NCI-H1930 (cell line): ENCODE measurements at places on chromosomes 12 and 14.

GRCh38 chr14:32597771-32598170 lies 268.7 kb downstream of the AKAP6 start:
- no peak for DNase-seq

GRCh38 chr12:79686171-79686570 lies 4.6 kb downstream of the PAWR start:
- DNase-seq, result no peak

DNA sequence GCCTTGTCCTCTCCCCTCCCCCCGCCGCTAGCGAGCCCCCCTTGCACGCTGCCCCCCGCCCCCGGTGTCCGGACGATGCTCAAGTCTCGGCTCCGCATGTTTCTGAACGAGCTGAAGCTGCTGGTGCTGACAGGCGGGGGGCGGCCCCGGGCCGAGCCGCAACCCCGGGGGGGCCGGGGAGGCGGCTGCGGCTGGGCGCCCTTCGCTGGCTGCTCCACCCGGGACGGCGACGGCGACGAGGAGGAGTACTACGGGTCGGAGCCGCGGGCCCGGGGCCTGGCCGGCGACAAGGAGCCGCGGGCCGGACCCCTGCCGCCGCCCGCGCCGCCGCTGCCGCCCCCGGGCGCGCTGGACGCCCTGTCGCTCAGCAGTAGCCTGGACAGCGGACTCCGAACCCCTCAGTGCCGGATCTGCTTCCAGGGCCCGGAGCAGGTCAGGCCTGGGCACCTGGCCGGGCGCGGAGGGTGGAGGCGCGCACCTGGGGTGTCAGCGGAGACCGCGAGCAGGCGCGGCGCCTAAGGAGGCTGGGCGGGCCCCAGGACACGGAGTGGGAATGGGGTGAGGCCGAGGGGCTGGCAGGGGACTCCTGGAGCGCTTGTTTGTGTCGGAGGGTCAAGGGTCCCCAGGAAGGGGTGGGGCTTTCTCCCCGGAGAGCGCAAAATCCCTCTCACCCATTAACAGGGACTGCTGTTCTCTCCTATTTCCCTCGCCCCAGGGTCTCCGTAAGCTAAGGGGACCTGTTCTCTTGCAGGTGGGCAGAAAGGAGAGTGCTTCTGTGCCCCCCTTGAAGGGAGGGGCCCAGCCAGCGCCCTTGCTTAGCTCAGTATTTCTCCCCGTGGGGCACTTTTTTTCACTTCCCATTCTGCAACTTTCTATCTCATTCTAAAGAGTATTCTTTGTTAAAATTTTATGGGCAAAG lies 810 bp downstream of the MARCHF9 start:
- no peak for DNase-seq

DNA sequence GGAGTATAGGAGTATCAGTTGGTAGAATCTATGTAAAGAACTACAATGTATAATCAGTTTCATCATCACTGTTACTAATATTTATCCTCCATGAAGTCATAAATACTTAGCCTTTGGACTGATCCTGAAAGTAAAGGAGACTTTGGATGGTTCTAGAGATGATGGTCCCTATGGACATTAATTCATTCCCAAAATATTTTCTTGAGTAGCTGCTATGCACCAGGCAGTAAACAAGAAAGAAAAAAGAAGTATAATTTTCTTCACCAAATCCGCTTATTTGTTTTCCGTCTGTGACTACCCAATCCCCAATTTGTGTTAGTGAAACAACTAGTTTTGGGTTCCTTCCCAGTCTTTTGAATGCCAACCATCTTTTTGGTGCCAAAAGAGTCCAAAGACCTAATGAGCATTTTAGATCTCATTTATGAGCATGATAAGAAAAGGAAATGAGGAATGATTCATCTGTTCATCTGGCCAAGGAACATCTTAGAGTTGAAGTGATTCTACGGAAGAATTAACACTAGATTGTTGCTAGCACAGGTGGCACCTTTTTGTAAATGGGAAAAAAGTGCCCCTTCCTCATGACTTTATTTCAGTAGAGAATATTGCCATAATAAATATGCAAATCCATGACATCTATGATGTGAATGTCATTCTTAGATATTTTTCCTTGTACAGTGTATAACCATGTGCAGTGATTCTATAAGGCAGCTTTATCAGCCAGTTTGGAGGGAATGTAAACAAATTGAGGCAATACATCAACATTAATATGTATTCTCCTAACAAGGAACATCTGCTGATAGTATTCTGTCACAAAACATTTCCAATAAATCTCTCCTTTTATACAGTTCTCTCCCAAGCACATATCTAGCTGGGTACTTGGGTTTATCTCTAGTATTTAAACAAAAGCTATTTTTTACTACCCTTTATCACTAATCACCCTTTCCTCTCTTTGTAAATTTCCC lies 85.1 kb upstream of the CCDC91 start:
- DNase-seq, result no peak

GRCh38 chr12:79115743-79116142 lies 251.2 kb downstream of the SYT1 start:
- no peak for DNase-seq

- DNase-seq, result no peak
Measured at GRCh38 chr14:70934502-70935134, 27.4 kb downstream of the PCNX1 start.

GRCh38 chr14:94650806-94651805 lies 38.9 kb downstream of the SERPINA3 start:
- DNase-seq, result no peak

- no peak for DNase-seq
Measured at GRCh38 chr12:111606767-111607230, 7.7 kb upstream of the ATXN2 start.

- DNase-seq, result no peak
Measured at GRCh38 chr12:82476511-82476910, 118.2 kb downstream of the METTL25 start.

DNA sequence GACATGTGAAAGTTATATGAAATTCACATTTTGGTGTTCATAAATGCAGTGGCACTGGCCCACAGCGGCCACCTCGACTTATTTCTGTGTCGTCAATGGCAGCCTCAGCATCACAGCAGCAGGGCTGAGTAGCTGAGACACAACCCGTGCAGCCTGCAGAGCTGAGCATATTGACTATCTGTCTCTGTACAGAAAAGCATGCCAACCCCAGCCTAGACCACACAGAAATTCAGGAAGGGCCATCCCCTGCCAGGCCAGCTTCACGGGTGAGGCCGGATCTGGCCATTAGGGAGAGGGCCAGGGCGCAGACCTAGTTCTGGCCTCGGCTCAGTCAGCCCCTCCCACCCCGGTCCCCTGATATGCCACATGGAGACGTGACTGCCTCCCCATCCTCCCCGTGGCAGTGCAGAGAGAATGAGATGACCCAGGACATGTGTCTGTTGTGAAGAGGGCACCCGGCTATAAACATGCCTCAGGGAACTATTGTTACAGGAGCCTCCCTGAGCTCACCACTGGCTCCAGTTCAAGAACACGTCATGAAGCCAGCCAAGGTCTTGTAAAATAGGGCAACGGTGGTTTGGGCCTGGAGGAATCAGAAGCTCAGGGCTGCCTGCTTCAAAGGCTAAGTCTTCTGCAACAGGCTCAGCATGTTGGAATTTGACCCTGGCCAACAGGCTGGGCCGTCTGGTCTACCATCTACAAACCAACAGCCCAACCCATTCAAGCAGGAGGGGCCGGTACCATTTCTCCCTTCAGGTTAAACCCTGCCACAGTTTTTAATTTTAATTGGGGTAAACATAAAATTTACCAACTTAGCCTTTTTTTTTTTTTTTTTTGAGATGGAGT lies 25.5 kb downstream of the SCARB1 start:
- DNase-seq, result peak; percentile 4

DNA sequence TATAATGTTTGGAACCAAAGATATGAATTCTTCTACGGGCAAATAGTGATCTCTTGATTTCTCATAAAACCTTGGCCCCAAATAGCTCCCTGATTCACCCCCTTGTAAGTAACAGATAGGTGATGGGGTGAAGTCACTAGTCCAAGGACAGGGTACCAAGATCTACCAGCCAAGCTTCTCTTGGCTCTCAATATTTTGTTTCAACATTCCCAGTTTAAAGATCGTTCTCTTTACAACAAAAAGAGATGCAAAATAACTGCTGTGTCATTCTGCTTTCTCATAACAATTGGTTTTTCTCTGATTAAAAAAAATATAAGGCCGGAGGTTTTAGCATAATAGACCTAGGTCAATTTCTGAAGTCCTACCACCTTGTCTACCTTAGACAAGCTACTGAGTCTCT lies 11.8 kb downstream of the PAH start:
- DNase-seq, result no peak

- DNase-seq, result no peak
Measured at GRCh38 chr14:75223664-75224154, 47.3 kb upstream of the TMED10 start.

DNA sequence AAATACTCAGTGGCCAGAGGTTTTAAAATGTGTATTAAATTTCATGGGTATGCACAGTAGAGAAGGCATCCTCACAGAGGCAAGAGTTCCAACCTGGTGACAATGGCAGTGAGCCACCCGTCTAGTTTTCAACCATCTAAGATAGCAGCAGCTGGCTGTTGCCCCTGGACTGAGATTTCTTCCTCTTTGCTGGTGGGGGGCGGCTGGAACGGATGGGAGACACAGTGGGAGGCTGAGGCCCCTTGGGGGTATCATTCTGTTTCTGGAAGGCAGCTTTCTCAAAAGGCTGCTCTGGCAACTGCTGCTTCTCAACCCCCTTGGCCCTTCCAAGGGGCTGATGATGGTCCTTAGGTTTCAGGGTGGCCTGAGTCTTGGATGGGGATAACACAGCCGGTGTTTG lies 1.0 kb upstream of the IFFO1 start:
- DNase-seq, result no peak

DNA sequence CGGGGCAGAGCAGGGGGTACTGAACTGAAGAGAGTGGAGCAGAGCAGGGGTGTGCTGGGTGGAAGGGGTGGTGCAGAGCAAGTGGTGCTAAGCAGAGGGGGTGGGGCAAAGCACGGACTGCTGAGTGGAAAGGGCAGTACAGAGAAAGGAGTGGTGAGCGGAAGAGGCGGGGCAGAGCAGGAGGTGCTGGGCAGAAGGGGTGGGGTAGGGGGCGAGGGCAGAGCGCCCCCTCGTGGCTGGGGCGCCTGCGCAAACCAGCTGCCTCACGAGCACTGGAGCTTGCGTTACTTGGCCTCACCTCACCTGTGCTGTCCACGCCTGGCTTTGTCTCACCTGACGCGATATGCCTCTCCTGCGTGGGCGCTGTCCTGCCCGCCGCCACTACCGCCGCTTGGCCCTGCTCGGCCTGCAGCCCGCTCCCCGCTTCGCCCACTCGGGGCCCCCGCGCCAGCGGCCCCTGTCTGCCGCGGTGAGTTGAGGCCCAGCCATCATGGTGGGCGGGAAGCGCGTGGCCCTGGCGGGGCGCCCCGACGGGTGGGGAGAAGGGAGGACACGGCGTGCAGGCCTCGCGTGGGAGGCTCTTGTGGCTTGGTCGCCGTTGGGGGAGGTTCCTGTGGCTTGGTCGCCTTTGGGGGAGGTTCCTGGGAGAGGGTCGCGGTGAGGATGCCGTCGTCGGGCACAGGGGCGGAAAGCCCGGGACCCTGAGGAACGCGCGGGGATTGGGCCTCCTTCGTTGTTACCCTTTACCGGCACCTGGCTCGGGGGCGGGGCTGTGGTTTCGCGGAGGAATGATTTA lies at the start of gene COX8C:
TSS of gene COX8C (plus strand) at position 257 of the 796 bp plus-strand sequence. CDS start at position 344, 87 bp downstream.
- DNase-seq, result no peak

- DNase-seq, result no peak
Measured at GRCh38 chr14:24231263-24232120, 675 bp downstream of the NEDD8 start.

DNA sequence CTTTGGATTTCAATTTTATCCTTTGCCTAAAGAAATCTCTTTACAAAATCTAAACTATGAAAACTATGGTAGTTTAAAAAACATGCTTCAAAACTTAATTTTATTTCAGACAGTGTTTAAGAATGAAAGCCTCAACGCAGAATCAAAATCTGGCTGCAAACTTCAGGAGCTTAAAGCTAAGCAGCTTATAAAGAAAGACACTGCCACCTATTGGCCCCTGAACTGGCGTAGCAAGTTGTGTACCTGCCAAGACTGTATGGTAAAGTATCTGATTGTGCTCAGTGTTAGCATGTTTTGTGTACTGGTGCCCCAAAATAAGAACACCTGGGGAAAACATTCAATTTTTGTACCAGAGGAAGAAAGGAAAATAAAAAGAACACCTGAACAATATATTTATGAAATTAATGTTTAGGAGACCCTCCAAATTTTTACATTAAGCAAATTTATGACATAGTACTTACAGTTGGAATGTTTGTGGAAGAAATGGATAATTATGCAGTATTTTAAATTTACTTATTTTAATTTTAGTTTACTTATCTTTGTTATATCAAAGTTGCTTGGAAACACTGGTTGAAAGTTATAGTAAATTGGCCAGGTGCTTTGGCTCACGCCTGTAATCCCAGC lies 12.2 kb downstream of the UBR7 start:
- peak; percentile 24 for DNase-seq
